Right renal cortex interstitium (tissue), 3 donors: ENCODE measurements at places on chromosomes 13 and 19. TPM values are rescaled to one million over a fixed set of nuclear protein-coding genes. Genes with fewer than 3 reads are reported as not detected.
A peak's percentile ranks its signal among the peaks of the same experiment; 100 is the strongest.

- DNase-seq: no peak
These were observed 3.2 kb downstream of the IFNL1 start for GRCh38 chr19:39299404-39299803.

DNA sequence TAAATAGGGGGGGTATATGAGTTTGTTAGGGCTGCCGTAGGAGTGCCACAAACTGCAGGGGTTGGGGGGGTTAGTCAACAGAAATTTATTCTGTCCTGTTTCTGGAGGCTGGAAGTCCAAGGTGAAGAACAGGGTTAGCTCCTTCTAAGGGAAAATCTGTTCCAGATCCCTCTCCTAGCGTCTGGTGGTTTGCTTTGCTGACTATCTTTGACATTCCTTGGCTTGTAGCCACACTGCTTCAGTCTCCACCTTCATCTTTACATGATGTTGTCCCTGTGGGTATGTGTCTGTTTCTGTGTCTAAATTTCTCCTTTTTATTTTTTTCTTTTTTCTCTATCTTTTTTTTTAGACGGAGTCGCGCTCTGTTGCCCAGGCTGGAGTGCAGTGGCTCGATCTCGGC lies 8.1 kb upstream of the ICAM1 start:
- DNase-seq: no peak

CAMSAP3 gene
- 12.5 TPM for polyA plus RNA-seq

GRCh38 chr13:55534306-55534705 lies 1606.4 kb upstream of the PRR20A start:
- DNase-seq: no peak

- no peak for DNase-seq
These were observed 11.3 kb downstream of the PNMA8A start for GRCh38 chr19:46460055-46460454.

GRCh38 chr13:48210178-48210577 lies 22.8 kb upstream of the ITM2B start:
- no peak for DNase-seq

ZNF221 gene
- 5.0 TPM for polyA plus RNA-seq

DNA sequence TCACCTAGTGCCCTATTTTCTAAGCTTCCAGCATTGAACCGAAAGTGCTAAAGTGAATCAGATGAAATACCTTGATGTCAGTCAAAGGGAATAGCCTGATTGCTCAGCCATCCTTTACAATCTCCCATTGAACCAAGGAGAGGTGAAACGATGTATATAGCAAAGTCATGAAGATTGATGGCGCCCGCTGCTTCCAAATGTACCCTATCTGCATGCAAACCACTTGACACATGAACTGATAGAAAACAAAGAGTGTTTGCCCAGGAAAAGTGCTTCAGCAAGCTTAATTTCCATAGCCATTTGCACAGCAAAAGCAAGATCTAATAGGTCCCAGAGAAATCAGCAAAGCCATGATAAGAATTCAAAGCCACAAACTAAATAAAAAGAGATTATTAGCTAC lies 624.9 kb upstream of the PCDH9 start:
- DNase-seq: no peak

DNA sequence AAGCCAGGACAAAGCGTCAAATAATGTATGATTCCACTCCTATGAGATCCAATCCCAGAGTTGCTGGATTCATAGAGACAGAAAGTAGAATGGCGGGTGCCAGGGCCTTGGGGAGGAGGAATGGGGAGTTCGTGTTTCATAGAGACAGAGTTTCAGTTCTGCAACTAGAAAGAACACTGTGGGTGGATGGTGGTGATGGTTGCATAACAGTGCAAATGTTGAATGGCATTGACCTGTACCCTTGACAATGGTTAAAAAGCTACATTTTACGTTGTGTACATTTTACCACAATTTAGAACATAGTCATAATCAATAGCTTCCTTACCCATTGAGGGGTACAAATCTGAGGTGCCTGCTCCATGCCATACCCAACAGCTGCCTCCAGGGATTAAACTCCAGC lies 33.4 kb downstream of the MBD3L2B start:
- DNase-seq: no peak

NLRP9 gene
- polyA plus RNA-seq: not detected

GRCh38 chr19:2770055-2771013 lies 12.7 kb downstream of the SGTA start:
- DNase-seq: peak; percentile 62

DNA sequence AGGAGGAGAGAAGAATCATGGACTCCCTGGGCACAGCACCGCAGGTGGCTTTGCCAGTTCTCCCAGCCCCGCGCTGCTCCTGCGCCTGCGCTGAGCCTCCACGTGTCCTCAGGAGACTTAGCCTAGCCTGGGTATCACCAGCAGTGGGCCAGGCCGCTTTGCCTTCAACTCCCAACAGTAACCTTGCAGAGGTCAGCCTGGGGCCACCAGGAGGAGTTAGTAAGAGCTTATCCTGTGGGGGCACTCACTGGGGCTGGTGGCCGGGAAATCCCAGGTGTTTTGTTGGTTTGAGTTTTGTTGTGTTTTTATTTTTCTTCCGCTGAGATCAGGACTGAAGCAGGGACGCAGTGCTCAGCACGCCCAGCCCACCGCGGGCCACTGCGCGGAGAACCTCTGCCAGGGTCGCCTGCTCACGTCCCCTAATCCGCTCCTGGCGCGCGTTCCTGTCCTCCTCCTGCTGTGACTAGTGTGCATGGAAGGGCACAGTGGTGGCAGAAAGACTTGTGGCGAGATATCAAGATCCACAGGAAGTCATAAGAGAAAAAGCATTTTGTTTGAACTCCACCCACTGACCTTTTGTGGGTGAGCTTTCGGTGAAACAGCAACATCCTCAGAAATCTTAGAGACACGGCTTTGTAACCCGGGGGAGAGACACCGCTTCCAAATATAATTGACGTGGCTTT lies 207.4 kb upstream of the RFC3 start:
- DNase-seq: no peak

- DNase-seq: no peak
These were observed 41.6 kb downstream of the PAN3 start for GRCh38 chr13:28179974-28180373.

FRY gene
- 58.9 TPM for polyA plus RNA-seq

ADGRE3 gene
- polyA plus RNA-seq: 0.11 TPM

AP1M2 gene
- 41.8 TPM for polyA plus RNA-seq
